ENCODE measurements at places on chromosomes 2 and 18.

DNA sequence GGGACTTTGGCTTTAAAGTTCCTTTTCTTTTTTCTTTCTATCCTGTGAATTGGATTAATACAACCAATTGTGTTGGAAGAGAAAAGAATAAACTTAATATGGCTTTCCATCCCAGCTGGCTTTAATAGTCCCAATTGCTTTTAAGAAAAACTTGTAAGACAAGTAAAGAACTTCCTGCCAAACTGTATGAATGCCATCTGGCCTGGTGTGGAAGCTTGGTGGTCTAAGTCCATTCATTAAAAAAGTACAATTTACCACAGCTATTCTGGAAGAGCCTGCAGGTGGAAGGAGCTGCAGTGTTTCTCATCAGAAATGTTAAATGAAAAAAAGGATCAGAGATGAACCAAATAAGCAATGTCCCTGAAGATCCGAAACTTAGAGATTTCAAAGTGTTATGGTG is 103.9 kb downstream of the KLHL14 start:
- DNase-seq: no peak

DNA sequence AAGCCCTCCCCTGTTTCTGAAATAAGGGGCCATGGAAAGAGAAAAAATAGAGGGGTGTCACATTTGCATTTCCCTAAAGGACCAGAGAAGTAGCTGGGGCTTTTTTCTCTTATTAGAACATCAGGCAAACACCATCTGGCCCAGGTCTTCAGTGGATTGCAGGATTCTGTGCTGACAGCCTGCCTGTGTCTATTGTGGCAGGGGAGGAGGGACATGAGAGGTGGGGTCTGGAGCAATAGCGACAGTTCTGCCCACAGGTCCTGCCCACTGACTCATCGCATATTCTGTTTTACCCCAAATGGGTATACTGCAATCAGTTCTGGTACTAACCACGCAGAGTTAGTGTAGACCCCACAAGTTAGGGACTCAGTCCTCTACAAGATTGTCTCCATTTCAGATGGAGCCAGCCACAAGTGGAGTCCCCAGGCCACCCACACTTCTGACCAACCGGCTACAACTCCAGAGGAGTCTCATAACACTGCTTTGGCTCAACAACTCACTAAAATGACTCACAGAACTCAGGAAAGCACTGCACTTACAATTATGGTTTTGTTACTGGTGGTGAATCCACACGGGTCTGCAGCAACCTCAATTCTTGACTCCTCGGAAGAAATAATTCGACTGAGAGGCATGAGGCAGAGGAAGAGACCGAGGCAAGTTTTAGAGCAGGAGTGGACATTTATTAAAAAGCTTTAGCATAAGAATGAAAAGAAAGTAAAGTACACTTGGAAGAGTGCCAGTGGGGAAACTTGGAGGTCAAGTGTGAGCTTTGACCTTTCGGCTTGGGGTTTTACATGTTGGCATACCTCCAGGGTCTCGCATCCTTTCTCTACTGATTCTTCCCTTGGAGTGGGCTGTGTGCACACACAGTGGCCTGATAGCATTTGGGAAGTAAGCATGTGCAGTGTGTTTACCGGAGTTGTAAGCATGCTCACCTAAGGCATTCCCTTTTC is 146.4 kb upstream of the SPATS2L start:
- DNase-seq: no peak

- DNase-seq: no peak
These were observed 54.5 kb upstream of the BIN1 start for GRCh38 chr2:127161176-127162136.

DNA sequence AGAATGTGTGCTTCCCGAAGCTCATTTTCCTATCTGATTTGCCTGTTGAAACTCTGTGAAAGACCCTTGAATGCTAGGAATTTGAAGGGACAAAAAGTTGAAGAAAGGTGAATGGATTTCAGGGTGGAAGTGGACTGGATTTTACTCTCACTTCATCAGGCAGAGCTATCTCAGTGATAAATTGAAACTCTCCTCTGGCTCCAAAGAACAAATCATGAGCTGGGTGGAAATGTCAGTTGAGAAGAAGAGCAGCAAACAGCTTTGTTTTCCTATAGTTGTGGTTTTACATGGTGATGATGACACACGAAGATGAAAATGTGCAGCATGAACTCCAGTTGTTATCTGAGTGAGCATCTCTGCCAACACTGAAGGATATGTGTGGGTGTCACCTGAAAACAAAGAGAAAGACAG is 34.4 kb downstream of the CD28 start:
- DNase-seq: no peak

DNA sequence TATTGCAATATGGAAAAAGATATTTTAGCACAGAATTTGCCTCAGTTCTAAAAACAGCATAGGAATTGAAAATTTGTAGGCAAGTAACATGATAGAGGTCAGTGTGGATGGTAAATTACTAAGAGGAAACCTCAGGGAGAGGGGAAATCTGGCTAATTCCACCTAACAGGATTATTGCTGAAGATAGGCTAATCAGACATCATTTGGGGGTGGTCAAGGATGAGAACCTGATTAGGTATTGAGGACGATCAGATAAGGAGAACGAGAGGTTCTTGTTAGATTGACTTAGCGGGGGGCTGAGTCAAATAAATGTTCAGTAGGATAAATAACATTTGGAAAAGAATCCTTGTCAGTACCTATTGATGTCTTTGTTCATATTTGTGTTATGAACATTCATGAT is 543.2 kb upstream of the LRRTM4 start:
- DNase-seq: no peak

DNA sequence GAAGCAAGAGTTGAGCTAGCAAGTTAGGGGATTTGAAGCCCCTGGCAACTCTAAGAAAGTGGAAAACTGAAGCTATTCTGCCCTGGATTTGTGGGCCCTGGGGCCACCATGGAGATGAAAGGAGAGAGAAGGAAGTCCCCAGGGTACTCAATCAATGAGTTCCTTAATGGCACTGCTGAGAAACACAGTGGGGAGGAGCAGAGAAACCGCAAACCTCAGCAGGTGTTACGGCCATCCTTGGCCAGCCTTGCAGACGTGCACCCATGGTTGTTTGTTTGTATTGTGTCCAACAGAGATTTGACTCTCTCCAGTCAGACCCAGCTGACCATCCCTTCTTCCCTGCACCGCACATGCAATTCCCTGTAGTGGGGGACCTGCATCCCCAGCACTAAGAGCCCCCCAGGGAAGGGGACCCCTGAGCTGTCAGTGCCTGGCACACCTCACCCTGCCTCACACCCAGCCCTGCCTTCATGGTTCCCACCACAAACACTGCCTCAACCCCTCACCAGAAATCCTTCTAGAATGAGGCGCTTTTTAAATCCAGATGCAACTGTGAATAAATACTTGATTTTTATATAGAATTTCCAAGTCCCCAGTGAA is 255.3 kb downstream of the SH3BP4 start:
- no peak for DNase-seq

GRCh38 chr2:197219636-197220035 is 90.9 kb downstream of the ANKRD44 start:
- DNase-seq: no peak

GRCh38 chr2:12821656-12822055 is 104.9 kb downstream of the TRIB2 start:
- no peak for DNase-seq

- DNase-seq: no peak
These were observed at the start of gene TCF7L1 for GRCh38 chr2:85132834-85133637. Gene TCF7L1 (plus strand): TSS chr2:85133392. CDS start chr2:85133685, 293 bp downstream.

- DNase-seq: no peak
These were observed 24.6 kb upstream of the DNAH6 start for GRCh38 chr2:84491741-84492140.

DNA sequence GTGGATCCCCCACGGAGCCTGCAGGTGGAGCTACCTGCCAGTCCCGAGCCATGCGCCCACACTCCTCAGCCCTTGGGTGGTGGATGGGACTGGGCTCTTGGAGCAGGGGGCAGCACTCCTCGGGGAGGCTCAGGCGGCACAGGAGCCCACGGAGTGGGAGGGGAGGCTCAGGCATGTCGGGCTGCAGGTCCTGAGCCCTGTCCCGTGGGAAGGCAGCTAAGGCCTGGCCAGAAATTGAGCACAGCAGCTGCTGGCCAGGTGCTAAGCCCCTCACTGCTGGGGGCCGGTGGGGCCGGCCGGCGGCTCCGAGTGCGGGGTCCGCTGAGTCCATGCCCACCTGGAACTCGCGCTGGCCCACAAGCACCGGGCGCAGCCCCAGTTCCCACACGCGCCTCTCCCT is 91.7 kb upstream of the ACVR1 start:
- no peak for DNase-seq

DNA sequence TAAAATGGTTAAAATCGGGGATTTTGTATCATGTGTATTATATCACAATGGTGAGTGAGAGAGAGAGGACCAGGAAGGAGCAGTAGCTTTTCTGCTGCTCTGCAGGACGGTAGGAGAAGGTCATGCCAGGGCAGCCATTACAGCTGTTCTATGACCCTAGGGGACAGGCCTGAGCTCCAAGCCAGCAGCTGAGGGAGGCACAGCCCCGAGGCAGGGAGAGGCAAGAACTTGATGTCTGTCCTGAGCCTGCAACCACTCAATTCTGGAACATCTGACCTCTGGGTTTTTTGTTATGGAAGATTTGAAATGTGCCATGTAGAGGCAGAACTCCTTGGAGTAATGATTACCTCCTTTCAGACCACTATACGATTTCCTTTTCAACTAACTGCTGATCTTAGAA is 135.8 kb upstream of the SH3BP4 start:
- no peak for DNase-seq

GRCh38 chr2:191006297-191006696 is 7.7 kb downstream of the STAT1 start:
- DNase-seq: no peak

DNA sequence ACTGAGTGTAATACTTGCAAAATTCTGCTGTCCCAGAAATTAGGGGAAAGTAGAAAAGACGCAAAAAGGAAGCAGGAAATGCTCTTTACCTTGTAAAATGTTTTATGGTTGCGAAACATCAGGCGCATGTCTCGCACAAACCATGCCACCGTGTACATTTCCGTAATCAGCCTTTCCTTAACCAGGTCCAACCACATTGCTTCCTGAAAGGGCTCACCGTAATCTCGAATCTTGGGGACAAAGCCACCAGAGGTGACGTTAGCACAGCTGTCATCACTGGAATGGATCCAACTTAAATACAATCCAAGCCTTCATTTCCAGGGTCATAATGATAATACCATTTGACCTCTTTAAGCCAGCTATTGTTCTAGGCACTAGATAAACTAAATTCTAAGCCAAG is 49.3 kb downstream of the SP110 start:
- no peak for DNase-seq

GRCh38 chr2:195470622-195471021 is 186.4 kb upstream of the SLC39A10 start:
- no peak for DNase-seq

DNA sequence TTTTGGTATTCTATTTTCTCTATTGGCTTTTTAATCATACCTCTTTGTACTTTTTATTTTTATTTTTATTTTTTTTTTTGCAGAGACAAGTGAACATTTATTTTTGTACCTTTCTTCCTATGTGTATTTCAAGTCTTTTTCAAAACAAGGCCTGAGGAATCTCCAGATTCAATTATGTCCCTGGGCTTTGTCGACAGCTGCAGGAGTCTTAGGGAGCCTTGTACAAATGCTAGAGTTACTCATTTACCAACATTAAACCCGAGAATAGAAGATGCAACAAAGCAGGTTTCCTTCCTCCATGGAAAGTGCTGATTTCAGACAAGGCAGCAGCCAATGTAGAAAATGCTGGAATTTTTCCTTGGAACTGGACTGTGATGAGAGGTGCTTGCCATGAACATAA is 242.8 kb downstream of the TNS1 start:
- no peak for DNase-seq

DNA sequence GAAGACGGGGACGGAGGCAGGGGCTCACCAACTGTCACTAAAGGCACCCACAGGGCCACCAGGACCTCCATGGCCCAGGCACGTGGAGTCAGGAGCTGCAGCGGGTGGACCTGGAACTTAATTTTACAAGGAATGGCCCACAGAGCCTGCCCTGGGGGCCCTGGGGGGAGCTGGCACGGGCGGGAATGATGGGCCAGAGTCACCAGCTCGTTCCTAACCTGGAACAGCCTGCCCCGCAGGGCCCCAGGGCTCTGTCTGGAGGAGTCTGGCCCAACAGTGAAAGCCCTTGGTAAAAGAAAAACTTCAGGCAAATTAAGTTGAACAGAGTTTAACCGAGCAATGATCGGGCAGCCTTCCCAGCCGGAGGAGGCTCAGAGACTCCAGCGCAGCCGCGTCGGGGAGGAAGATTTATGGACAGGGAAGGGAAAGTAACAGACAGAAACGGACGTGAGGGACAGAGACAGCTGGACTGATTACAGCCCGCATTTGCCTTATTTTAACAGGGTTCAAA is 118.4 kb upstream of the TMEM18 start:
- DNase-seq: no peak

DNA sequence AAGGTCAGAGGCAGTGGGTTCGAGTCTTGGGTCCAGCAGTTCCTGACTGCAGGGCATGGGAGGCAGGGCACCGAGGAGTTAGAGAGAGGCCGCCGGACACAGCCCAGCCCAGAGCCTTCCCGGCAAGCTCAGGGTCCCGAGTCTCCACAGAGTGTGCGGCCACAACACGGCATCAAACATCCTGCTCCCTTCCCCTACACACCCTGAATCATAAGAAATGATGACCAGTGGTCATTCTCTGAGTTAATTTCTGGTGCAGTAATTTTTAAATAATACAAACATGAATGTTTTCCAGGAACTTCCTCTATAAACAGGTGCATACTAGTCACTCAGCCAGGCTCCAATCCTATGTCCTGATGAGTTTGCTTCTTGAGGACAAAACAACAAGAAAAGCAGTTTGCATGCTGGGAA is 118.0 kb downstream of the PXDN start:
- DNase-seq: no peak

- no peak for DNase-seq
These were observed 28.4 kb downstream of the DNAJC10 start for GRCh38 chr2:182744490-182744889.

DNA sequence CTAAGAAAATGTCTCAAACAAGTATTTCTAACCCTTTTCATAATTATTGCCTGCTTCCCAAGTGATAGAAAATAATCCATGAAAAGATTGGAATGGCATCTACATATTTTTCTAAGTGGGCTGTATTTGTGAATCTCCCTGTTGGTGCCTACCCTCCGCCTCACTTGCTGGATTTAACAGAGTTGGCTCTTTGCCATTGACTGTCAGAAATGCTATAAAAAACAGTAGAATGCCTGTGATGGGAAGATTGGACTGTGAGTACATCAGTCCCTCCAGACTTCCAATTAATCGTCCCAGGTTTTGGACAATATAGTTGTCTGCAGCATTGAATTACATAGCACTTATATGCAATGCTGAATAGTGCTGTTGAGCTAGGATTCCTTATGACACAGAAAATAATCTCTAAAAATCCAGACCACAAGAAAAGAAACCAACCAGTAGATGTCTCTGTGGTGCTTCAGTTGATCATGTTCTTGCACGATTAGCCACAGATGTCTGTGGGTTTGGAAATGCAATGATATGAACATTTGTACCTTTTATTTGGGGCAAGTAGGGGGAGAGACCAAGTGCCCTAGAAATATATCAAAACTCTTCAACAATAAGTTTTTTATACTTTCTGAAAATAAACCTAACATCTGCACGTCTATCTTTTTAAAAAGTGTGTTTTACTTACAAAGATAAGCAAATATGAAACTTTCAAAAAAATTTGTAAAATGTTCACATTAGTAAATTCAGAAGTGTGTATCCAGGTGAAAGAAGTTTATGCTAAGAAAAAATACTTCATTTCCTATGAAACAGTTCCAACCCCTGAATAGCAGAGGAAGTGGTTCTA is 88.5 kb downstream of the DYNAP start:
- DNase-seq: no peak

GRCh38 chr18:32851936-32852335 is 79.1 kb upstream of the KLHL14 start:
- no peak for DNase-seq

- DNase-seq: no peak
These were observed 237.0 kb upstream of the CDH20 start for GRCh38 chr18:61096226-61096625.

GRCh38 chr2:3302751-3303582 is 74.7 kb downstream of the EIPR1 start:
- no peak for DNase-seq
